H7 (cell line): ENCODE measurements at places on chromosomes 12 and 14. TPM values are rescaled to one million over a fixed set of nuclear protein-coding genes. Genes with fewer than 3 reads are reported as not detected.

The GPRC5D gene
- total RNA-seq: 0.31 TPM in 1 of 2 replicates, not detected in the other

The BCL2L14 gene
- 0.33 and 1.9 TPM in 2 replicates for total RNA-seq

DNA sequence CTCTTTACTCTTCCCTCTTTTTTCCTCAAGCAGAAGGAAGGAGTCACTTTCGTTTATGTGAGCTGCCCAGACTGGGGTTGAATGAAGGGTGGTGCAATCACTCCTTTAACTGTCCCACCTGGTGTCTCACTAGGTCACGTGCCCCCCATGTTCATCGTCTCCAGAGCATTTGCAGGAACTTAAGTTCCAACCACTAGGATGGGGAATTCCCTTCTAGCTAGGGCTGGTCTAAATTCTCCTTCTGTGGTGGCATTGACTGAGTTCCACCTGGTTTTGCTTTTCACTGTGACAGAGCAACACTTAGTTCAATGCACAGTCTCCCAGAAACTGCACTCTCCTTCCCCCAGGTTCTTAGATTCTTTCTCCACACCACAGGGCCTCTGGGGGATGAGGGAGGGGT, 9.5 kb downstream of the FANCM start:
- no peak for DNase-seq

GRCh38 chr12:10982244-10982643, 4.5 kb downstream of the TAS2R50 start:
- no peak for DNase-seq

The AHSA1 gene
- 140 and 149 TPM in 2 replicates for total RNA-seq
